ENCODE measurements at places on chromosomes 16 and 17.

DNA sequence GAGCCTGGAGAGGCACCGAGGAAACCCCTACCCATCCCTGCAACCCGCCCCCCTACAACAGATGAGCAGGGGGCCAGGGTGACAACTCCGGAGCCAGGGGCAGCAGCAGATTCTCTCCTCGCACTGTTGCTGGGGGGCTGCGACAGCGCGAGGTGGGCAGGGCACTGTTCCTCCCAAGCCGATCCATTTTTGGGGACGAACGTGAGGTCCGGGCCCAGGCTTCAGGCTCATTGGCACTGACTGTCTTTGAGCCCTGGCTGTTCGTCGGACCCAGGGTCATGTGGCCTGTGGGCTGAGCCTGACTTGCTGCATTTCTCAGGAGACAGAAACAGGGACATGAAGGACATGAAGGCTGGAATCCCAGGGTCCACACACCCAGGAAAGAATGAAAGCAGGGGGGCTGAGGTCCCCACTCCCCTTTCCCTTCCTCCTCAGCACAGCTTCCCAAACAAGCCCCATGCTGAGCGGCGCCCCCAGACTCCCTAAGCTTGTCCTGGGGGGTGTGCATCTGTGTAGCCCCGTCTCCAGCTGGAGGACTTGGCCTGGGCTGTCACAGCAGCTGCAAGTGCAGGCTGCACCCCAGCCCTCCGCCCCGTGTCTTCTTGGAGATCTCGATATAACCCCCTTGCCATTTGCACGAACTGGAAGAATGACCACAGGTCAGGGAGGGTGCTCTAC is 18.7 kb downstream of the CEP295NL start:
- no peak for DNase-seq

- no peak for DNase-seq
These were observed 27.3 kb downstream of the RNF213 start for GRCh38 chr17:80287806-80288567.

DNA sequence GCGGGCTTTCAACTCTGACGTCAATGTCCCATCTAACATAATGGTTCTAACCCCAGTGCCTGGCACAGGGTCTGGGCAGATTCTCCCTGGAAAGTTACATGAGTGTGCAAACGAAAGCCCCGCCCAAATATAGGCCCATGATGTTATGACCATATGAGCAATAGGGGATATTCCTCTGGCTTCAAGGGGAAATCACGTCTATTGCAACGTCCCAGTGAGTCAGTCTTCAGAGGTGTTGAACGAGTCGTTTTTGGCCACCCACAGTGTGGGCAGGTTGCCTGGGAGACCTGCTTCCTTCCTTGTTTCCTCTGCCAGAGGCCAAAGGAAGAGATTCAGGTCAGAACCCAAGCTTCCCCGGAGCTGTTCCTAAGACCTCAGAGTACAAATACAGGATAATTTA is 30.3 kb downstream of the PIK3R5 start:
- DNase-seq: peak; percentile 30

DNA sequence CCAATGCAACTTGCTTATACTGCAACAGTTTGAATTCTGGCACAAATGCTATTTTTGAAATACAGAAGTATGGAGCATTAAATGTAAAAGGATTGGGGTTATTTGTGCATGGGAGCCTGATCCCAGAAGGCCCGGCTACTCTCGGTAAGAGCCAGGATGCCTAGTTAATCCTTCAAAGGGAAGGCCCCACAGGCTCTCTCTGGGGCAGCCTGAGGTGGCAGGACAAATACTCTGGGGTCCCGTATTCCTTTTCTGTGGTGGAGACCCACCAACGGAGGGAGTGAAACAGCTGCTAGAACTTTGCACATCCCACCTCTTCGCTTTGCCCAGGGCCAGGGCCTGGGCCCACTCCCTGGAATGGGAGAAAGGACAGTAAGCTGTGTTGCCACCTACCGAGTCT is 30.4 kb downstream of the ERN1 start:
- DNase-seq: no peak

DNA sequence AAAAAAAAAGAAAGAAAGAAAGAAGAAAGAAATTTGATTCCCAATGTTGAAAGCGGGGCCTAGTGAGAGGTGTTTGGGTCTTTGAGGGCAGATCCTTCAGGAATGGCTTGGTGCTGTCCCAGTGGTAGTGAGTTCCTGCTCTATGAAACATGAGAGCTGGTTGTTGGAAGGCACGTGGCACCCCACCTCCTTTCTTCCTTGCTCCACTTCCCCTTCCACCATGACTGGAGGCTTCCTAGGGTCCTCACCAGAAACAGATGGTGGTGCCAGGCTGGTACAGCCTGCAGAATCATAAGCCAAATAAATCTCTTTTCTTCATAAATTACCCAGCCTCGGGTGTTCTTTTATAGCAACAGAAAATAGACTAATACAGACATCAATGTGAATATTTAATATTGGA is 147.3 kb upstream of the KCNJ18 start:
- no peak for DNase-seq

DNA sequence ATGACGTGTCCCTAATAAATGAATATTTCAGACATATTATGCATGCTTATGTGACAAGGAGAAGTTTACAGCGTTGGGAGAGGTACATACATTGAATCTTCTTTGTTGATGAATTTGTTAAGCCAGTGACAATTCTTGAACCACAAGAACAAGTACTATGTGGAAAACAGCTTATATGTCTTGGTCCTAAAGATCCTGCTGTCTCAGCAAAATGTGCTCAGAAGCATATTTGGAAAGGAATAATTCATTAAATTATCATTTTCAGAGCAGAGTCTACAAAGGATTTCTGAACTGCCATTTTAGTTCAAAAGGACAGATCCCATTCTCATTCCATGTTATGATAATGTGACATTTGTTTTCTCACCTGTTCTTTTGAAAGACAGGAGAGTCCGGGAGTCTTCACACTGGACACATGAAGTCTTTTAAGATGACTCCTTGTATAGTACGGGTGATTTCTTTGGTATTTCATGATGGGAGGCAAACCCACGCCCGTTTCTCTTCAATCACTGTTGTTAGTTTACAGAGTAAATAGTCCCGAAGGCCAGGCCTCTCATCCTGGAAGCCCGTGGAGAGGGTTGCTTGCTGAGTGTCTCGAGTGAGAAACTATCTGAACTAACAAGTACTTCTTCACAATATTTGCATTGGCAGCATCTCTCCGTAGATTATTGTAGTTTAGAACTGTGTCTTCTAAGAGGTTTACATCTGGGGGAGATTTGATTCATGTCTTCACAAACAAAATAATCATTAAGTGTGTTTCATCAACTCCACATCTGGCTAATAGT is 26.7 kb downstream of the VPS35L start:
- DNase-seq: no peak

DNA sequence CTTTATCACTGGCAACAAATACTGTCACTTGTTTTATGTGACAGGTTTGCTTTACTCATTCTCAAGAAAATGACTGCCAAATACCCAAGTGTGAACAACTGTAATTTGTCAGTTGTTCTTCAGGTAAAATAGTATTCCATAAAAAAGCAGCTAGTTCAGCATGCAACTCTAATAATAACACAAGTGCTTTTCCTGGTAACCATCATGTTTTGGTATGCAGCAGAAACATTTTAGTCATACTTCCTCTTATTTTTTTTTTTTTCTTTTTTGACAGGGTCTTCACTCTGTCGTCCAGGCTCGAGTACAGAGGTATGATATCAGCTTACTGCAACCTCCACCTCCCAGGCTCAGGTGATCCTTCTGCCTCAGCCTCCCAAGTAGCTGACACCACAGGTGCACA is 4.6 kb downstream of the TERF2 start:
- no peak for DNase-seq

GRCh38 chr17:45070809-45071208 is 9.7 kb downstream of the NMT1 start:
- no peak for DNase-seq

DNA sequence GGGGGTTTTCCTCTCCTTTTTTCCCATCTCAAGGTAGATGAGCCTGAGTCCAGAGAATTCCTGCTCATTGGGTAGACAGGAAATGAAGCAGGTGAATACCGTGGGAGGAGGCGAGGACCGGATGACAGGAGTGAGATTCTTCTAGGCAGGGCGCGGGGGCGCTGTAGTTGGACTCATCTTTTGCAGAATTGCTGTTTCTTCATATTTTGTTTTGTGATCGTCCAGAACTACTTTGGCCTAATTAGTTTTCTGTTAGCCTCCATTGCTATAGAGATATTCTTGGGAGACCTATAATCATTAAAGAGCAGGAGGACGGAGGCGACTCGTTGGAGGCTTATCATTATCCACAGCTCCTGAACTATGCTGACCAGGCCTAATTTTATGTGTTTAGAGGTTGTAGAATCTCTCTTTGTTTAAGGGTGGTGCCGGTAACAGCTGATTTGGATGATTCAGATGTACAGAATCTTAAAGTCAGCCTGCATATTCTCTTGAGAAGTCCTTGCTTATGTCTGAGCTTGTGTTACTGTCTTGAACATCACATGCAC is 650 bp downstream of the ATP6V0A1 start:
- DNase-seq: peak; percentile 80

- DNase-seq: no peak
These were observed 358.8 kb upstream of the CDH5 start for GRCh38 chr16:66007717-66008116.

DNA sequence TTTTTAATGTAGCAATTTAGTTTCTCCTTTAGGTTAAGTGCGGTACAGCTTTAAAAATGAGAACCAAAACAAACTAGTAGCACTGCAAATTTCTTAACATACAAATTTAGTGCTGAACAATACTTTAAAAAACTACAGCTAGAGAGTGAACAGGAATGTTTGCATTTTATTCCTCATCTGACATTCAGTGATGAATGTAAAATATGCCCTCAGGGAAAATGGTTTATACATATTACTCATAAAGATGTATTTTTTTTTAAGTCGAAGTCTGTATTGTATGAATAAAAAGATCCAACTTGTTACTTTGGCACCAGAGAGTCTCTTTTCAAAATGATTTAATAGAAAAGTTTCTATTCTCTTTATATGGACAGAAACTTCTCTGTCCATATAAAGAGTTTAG is 96.8 kb downstream of the BRIP1 start:
- no peak for DNase-seq

DNA sequence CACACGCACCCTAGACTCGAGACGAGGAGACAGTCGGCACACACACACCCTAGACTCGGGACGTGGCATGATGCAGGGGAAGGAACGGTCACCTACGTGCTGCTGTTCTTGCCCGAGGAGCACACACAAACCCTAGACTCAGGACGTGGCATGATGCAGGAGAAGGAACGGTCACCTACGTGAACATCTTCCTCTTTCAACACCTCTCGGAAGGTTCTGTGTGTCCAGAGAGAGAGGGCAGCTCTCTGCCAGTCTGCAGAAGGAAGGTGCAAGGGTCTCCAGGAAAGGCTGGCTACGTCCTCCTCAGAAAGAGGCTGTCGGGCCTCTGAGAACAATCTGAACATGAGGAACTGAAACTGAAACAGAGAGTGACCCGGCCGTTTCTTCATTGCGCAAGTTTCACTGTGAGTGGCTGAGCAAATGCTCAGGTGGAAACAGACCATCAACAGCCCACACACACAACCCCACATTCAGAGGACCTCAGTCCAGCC is 43.4 kb downstream of the ZNF276 start:
- DNase-seq: peak; percentile 81

DNA sequence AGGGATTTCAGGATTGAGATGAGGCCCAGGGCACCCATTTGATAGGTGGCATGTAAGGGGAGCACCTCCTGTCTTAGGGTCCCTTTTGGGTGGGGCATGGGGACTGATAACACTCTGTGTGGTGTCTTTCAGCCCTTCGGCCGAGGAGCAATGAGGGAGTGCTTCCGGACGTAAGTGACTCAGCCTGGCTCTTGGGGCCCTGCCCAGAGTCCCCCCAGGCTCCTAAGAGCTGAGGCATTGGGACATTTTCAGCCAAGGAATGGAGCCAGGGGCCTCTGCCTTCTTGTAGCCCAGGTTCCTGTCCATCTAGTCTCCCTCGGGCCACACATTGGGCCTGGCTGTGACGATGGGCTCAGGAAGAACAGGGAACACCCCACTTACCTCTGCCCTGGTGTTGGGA is 44.4 kb downstream of the EEF2K start:
- DNase-seq: peak; percentile 41

- DNase-seq: no peak
These were observed 549 bp downstream of the TMEM238L start for GRCh38 chr17:10803350-10803749.

DNA sequence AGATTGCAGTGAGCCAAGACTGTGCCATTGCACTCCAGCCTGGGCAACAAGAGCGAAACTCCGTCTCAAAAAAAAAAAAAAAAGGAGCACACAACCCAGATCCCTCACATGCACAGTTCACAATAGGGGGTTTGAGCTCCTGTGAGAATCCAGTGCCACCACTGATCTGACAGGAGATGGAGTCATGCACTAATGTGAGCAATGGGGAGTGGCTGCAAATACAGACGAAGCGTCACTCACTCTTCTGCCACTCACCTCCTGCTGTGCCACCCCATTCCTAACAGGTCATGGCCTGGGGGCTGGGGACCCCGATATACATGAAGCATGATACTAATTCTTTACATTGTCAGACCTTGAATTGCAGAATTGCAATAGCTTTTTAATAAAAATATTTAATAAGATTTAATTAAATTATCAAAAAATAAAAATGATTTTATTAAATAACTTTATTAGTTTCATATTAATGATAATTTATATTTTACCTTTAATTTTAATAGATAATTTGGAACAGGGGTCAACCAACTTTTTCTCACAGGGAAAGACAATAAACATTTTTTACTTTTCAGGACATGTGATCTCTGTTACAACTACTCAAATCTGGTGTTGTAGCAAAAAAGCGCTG is 171.4 kb downstream of the COPRS start:
- DNase-seq: no peak
